ENCODE measurements at places on chromosomes 5 and 9.

DNA sequence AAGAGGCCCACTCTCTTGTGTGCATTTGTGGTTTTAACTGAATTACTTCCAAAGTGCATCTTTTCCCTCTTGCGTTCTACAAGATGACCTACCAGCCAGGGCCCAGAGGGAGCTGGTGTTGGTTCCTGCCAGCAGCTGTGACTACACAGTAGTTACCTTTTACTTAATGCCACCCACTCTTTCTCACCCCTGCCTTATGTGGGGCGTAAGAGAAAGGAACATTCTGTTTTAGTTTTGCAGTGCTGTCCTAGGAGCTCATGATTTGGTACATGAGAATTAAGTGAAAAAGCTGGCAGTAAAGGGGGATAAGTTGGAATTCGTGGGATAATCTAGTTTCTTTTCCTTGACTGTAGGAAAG lies 45.4 kb downstream of the RCL1 start:
- DNase-seq = no peak

- no peak for DNase-seq
Observed at GRCh38 chr9:135489188-135489906, 9.8 kb downstream of the PPP1R26 start.

DNA sequence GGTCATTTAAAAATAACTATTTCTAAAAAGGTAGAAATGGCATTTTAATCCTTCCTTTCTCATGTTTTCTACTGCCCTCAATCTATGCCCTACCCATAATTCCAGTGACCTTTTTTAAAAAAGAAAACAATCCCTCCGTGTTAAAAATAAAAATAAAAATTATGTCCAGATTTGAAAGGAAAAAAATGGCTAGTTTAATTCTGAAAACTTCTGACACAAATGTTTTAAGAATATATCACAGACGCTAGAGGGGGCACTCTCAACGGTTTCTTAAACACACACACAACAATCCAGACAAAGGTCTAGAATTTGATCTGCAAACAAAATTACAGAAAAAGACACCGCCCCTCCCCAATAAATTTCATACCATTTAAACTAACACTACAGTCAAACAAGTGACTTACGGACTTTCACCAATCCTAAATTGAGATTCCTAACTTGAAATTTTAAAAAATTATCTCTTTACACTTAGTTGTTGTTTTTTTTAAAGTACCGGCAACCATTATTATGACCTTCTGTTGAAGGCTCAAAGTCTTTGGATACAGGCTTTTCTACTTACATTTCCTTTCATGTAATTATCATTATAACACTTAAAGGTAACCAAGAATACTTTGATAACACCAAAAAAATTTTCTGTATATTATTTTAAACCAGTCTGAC lies 38.2 kb downstream of the CLINT1 start:
- DNase-seq = peak; percentile 64

DNA sequence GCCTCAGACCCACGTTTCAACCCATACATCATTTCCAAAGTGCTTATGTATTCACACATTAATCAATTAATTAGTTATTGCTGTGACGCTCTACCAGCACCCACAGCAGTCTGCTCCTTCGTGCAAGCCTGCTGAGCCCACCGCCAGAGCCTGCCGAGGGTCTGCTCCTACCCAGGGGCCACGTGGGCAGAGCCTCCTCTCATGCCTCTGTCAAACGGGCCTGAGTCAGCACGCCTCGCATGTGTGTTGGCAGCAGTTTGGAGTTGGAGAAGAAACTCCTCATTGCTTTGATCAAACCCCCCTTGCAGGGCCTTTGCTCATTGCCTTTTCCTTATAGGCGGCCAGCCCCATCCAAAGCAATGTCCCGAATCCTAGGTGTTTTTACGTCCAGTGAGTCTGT lies 256.2 kb upstream of the IRX4 start:
- DNase-seq = no peak

- DNase-seq = no peak
Observed at GRCh38 chr9:137787381-137787780, 90.2 kb upstream of the CACNA1B start.

DNA sequence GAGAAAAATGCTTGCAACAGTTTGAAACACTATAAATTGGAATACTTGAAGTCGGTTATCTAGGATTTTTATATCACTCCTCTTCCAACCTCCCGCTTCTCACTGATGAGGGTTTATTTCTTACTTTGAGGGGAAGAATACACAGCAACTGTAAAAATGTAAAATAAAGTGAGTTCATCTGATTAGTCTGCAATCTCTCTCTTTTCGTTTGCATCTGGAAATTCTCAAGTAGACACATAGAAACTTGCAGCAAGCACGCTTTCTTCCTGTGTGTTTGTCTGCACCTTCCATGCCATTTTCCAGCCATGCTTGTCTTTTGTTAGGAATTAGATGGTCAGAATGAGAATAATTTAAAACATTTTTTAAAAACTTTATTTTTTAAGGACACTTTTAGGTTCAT lies 45.1 kb upstream of the TAF11L2 start:
- no peak for DNase-seq

- no peak for DNase-seq
Observed at GRCh38 chr9:133733421-133733795, 4.7 kb downstream of the SARDH start.

DNA sequence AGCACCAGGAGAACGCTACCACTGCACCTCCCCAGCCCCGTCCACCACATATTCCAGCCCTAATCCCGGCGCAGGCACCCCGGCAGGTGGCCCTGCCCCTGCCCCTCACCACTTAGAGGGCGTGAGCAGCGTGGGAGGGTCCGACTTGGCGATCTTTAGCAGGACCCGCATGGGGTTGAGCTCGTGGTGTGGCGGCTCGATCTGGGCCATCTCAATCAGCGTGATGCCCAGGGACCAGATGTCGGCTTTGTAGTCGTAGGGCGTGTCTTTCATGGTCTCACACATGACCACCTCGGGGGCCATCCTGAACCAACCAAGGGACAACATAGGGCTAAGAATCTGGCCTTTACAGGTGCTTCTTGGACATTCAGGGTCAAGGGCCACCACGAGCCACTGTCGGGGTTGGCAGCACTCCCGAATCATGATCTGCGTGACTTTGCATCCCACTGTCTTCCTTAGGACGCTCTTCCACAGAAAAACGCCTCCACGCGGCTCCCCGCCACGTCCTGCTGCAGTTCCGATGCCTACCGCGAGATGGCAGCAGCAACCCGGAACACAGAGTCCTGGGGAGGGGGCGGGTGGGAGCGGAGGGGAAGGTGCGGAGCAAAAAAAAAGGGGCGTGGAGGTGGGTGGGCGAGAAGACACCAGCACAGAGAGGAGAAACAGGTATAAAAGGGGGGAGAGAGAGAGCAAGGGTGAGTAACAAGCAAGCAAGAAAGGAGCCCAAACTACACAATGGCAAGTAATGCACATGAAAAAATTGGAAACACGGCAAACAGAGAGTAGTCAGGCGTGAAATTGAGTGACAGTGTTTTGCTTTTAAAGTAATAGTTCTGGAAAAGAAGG lies 81.3 kb downstream of the STK10 start:
- DNase-seq = no peak
